Activated T-helper 1 cell treated with Interleukin-2 at 50 U/mL for 16 hours (primary cell): ENCODE measurements at places on chromosomes 4 and X.

DNA sequence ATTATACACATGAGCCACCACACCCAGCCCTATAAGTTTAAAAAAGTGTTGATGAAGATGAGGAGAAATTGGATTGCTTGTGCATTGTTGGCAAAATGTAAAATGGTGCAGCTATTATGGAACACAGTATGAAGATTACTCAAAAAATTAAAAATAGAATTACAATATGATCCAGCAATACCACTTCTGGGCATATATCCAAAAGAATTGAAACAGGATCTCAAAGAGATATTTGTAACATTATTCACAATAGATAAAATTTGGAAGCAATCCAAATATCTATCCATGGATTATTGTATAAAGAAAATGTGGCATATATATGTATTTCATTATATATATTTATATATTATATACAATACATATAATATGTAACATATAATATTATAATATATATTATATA lies 515.6 kb upstream of the GNPDA2 start:
- no peak for DNase-seq

GRCh38 chrX:15451913-15452312 lies 41.2 kb downstream of the PIR start:
- DNase-seq: no peak

DNA sequence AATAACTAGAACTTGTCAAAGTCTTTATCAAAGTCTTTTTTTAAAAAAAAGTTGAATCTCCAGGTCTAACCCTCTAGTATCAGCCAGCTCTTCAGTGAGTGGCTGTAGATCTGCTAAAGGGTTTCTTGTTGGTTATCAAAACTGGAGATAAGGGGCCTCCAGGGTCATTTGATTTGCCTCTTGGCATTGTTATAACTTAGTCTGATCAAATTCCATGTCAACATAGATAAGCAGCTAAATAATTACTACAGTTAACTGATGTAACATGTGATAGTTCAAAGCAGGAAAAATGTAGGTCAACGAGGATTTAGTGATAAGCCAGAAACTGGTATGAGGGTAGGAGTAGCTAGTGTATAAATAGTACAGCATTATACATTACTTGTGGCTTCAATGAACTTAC lies 465.1 kb downstream of the PDHA2 start:
- DNase-seq: no peak

DNA sequence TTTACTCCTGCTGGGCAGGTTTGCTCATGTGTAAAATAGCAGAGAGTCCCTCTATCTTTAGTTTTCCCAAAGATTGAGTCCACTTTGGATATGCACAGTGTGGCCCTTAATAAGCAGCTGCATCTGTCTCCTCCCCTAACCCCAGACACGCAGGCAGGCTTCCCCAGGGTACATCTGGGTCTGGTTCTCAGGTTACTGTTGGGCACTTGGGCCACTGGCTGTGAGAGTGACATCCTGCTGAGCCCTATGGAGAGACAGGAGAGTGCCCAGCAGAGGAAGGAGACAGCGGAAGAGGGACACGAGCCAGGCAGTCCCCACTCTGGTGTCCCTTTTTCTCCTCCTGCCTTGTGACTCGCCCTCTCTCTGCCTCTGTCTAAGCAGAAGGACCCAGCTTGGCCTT lies 16.0 kb downstream of the XK start:
- DNase-seq: no peak

DNA sequence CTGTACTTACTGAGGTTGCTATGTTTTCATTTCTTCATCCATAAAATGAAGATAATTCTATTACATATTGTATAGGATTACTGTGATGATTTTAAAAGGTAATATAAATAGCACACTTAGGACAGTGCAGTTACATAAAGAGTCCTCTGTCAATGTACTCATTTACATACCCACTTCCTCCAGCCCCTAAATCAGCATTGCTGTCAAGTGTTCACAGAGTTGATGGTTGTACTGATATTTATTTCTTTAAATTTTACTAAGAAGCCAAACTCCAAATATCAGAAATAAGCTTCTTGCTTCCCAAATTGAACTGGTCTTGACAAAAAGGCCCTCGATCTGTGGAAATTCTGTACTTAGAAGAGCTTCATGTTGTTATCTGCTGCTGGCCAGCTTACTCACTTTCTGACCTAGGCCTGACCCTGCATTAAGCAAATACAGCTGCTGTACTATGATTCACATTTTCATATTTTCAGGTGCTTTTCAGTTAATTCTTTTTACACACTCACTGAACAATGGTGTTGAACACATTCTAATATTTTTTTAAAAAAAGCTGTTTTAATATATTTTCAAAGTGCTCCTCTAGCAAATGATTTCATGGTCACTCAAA lies 259.6 kb downstream of the UNC5C start:
- no peak for DNase-seq

GRCh38 chr4:76947369-76947768 lies 2.2 kb upstream of the SEPTIN11 start:
- DNase-seq: no peak

DNA sequence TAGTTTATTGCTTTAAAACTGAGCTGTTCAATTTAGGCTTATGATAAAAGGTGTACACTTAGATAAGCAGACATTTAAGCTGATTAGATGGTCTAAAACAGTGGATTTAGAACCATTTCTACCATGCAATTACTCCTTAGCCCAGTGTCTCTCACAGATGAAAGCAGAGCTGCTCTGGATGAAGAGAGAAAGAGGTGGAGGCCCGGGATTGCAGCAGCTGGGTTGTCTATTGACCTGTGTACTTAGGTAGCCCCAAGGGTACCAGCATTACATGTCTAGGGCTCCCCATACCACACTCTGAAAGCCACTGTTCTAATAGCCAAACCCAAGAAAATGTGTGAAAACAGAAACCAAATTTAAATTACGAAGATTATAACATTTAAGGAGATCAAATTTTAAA lies 86.0 kb upstream of the GIMD1 start:
- no peak for DNase-seq
